ENCODE measurements at places on chromosomes 7 and 10.

DNA sequence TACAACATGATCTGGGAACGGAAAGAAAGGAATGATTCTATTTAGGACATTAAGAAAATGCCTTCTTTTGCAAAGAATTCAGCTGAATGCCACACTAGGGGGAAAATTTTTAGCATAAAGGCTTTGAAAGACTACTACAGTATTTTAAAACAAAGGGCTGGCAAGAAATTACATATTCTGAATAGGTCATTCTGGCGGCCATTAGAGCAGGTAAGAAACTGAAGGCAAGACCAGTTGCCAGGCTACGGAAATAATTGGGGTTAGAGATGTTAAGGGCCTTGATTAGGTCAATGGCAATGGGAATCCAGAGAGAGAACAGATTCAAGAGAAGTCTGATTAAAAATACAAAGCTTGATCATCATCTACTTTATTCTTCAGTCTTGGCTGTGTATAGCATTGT lies 3.8 kb upstream of the HECTD2 start:
- DNase-seq: no peak

GRCh38 chr7:42213093-42213492 lies 23.9 kb downstream of the GLI3 start:
- no peak for DNase-seq

- no peak for DNase-seq
Observed at GRCh38 chr10:73920089-73920488, 9.2 kb downstream of the PLAU start.

- DNase-seq: no peak
Observed at GRCh38 chr10:114404171-114405010, at the start of gene AFAP1L2. AFAP1L2 (minus strand) TSS chr10:114404502; CDS start chr10:114404455, 47 bp downstream.

DNA sequence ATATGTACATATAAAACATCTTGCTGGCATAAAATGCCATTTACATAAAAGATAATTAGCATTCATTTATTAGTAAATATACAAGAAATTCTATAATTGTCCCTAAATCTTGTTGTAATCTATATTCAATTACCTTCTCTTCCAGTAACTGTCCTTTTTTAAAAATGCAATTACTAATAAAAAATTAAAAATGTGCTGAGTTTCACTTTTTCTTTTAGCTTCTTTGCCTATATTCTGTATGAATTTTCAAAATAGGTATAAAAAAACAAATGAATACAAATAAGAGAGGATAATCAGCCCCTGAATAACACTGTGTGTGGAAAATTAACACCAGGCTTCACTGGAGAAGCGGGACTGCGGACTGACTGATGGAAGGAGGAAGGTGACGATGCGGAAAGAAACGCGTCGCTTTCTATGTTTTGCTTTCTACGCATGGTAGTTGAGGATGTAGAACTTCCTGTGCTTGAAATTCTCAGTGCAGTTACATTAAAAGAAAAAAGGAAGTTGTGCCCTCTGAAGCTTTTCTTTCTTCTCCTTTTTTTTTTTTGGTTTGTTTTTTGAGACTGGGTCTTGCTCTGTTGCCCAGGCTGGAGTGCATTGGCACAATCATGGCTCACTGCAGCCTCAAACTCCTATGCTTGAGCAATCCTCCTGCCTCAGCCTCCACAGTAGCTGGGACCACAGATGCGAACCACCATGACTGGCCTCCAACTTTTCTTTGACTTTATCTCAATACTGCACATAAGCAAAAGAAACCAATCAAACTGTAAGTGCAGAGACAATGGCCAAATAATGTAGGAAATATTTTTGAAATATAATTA lies 7.4 kb upstream of the ZMYND11 start:
- no peak for DNase-seq
